GM04503 (cell line): ENCODE measurements at places on chromosomes 3 and 15.

GRCh38 chr15:64507845-64508244, 47.5 kb downstream of the ZNF609 start:
- DNase-seq: no peak

GRCh38 chr15:77575203-77575934, 57.3 kb downstream of the LINGO1 start:
- DNase-seq: no peak

GRCh38 chr3:87626546-87626945, 350.2 kb upstream of the POU1F1 start:
- DNase-seq: no peak

DNA sequence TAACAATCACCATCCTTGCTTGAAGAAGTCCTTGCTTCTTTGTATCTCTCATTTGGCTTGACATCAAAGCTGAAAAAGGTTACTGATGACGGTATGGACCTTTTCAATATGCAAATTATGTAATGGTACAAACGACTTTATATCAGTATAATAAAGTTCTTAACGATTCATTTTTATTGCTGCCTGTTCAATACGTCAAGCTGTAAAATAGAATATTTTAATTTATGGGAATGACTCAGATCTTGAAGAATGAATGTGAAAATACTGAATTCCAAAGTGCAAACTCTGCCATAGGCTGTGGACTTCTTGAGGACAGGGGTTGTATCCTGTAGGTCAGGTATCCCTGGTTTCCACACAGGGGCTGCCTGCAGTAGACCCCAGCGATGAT, 156.2 kb downstream of the PLCL2 start:
- DNase-seq: no peak
